ENCODE measurements at places on chromosomes 13 and 19.

GRCh38 chr19:57212109-57212508, 18.7 kb upstream of the AURKC start:
- DNase-seq, result no peak

DNA sequence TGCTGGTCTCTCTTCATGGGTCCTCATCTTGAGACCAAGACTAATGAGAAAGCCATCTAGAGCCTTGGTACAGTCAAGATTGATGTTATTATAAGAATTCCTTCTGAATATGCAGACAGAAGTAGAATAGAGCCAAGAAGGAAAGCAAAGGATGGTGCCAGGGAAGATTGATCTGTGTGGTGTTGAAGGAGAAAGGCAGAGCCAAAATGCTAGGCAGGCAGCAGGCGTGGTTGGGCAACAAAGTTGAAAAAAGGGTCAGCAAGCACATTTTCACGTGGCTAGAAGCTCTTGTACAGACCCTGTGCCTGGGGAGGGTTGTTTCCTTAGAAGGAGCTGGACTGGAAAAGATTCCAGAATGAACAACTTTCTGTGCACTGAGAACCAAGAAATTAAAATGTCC, 319.7 kb upstream of the ARGLU1 start:
- DNase-seq, result no peak

- DNase-seq, result no peak
These were observed 1098.5 kb downstream of the EFNB2 start for GRCh38 chr13:105436943-105437342.

GRCh38 chr19:7769171-7769570, 6.1 kb downstream of the CLEC4M start:
- DNase-seq, result no peak

DNA sequence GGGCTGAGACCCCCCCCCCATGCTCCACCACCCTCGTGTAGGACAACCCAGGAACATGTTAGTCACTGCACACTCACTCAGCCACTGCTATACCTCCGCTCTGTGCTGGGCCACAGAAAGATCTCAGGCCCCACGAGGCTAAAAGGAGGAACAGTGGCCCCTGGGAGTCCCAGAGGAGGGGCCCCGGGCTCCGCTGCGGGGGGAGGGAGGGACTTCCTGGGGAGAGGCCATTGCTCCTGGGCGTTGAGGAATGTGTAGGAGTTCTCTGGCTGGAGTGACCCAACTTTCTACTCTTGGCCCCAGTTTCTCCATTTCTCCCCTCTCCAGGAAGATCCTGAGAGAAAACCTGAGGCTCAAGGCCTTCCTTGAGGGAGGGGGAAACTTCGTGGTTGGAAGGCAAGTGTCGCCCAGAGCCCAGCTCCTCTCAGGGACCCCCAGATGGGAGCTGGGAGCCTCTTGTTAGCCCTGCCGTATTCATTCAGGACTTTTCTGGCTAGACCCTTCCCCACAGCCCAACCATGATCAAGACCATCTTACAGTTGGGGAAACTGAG, 13.6 kb downstream of the ONECUT3 start:
- no peak for DNase-seq

DNA sequence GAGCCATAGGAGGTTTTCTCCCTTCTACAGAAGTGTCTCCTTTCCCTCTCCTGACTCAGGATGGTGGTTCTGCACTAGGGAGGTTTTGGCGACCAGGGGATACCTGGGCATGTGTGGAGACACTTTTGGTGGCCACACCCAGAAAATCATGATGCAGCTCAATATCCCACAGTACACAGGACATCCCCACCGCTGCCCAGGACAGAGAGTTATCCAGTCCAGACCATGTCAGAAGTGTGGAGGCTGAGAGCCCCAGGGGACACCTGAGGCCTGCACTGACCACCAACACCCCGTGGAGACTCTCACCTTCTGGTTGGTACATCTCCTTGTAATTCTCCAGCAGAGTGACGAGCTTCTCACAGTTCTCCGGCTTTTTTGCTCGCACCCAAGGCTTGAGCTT, 16.6 kb downstream of the PEG3 start:
- no peak for DNase-seq

- peak; percentile 56 for DNase-seq
These were observed 2.8 kb upstream of the FCGBP start for GRCh38 chr19:39937094-39937720.

DNA sequence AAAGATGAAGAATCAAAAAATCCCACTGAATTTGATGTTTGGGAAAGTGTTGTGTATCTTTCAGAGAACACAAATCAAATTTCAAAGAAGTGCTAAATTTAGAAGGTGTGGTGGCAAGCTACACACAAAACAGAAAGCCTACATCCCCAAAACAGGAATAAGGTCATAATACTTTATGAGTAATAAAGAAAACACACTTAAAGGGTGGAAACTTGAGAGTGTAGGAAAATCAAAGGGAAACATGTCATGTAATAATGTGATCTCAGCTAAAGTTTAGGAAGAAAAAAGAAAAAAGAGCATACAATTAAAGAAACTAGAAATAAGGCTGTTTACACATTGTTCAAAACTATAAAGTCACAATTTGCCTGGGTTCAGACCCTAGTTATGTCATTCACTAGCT, 668.7 kb downstream of the PCDH17 start:
- no peak for DNase-seq

Data from activated CD4-positive, alpha-beta T cell treated with anti-CD3 and anti-CD28 coated beads for 48 hours (primary cell).